Activated naive CD8-positive, alpha-beta T cell treated with anti-CD3 and anti-CD28 coated beads, Interleukin-2, amount 50 U/mL, for 16 hours (primary cell): ENCODE measurements at places on chromosomes 4 and X.

GRCh38 chr4:165010991-165011390, 20.8 kb upstream of the TRIM60 start:
- DNase-seq = no peak

DNA sequence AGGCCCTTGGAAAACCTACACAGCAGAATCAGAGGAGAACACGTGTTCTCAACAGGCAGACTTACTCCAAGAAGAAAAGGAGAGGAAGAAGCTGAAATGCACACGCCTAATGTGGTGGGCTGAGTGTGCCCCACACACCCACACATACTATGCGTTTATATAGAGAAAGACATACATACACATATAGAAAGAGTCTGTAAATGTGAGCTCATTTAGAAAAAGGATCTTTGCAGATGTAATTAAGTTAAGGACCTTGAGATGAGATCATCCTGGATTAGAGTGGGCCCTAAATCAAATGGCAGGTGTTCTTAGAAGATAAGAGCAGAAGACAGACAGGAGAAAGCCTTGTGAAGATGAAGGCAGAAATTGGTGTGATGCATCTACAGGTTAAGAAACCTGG, 87.2 kb upstream of the KLF3 start:
- no peak for DNase-seq

- DNase-seq = no peak
These were observed 2.0 kb upstream of the THAP9 start for GRCh38 chr4:82898322-82899243.

- DNase-seq = no peak
These were observed 47.3 kb upstream of the C1GALT1C1 start for GRCh38 chrX:120677004-120677652.

- no peak for DNase-seq
These were observed 18.4 kb upstream of the FHDC1 start for GRCh38 chr4:152917543-152918395.

DNA sequence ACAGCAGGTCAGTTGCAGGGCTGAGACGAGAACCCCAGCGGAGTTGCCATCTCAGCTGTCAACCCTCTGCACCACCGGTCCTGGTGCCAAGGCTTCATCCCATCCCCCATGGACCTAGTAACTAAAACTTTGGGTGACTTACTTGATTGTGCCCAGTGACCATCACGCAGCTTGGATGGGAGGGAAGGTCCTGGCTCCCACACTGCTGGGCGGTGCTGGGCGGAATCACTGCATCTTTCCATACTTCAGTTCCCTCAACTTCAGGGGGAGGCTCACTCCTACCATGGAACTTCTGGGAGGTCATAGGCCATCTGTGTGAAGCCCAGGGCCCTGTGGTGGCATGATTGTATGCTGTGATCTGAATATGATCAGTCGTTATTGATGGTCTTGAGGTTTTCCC, 26.2 kb upstream of the JAKMIP1 start:
- no peak for DNase-seq

DNA sequence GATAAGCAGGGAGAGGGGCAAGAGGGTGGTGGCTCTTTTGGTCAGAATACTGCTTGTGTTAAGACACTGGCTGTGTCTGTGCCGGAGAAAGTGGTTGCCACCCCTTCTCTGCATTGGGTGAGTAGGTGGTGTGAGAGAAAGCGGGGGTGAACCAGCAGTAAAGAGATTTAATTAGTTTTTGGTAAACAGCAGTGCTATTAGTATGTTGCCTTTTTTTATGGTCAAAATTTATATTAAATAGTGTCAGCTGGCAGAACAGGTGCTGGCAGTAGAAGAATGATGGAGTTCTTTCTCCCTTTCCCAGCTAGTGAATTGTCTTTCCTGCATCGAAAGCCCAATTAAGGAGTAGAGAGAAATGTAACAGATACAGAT, 181.6 kb downstream of the LARP7 start:
- no peak for DNase-seq

- no peak for DNase-seq
These were observed 57.3 kb downstream of the GSTCD start for GRCh38 chr4:105765690-105766407.

GRCh38 chr4:41014158-41014557, 200.2 kb downstream of the APBB2 start:
- DNase-seq = no peak

DNA sequence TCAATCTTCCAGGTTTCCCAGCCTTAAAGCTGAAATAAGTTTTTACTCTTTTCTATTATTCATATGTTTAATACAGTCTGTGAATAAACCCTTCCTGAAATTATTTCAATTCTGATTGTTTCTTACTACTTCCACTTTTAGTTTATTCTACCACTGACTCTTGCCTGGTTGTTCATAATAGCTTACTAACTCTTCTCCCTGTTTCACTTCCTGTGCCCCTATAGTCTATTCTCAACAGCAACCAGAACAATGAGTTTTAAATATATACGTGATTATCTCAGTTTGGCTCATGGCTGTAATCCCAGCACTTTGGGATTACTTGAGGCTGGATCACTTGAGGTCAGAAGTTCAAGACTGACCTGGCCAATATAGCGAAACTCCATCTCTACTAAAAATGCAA, 408.0 kb upstream of the SPOCK3 start:
- DNase-seq = no peak

DNA sequence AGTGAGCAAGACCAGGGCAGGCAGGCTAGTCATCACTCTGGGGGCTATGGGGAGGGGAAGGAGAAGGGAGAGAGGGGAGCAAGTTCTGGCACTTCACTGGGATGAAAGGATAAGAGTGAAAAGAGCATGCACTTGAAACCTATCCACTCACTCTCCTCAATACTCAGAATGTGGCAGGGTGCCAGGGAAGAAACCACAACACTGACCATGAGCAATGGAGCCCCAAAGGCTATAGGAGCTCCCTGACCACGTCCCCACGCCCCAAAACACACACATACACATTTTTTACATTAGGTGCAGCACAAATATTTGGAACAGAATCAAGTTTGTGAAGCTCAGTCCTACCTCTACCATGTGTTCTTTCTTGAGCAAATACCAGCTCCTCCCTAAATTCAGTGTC, 132.2 kb downstream of the IDS start:
- no peak for DNase-seq

DNA sequence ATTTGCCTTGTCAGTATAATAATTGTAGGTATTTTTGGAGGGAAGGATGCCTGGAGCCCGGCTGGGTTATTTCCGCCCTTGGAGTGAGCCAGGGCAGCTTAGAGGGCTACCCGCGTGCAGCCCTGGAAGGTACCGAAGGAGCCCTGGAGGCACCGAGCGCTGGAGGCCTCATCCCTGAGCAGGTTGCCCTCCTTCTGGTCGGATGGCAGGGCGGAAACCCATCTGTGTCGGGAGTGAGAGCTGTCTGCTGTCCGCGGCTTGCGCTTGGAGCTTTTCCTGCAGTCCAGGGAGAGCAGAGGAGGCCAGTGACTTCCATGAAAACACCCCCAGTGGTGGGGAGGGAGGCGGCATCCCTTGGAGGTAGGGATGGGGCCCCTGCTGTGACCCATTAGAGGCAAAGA, 122.1 kb downstream of the TBL1X start:
- no peak for DNase-seq

GRCh38 chrX:112786076-112786475, 54.6 kb downstream of the AMOT start:
- no peak for DNase-seq

DNA sequence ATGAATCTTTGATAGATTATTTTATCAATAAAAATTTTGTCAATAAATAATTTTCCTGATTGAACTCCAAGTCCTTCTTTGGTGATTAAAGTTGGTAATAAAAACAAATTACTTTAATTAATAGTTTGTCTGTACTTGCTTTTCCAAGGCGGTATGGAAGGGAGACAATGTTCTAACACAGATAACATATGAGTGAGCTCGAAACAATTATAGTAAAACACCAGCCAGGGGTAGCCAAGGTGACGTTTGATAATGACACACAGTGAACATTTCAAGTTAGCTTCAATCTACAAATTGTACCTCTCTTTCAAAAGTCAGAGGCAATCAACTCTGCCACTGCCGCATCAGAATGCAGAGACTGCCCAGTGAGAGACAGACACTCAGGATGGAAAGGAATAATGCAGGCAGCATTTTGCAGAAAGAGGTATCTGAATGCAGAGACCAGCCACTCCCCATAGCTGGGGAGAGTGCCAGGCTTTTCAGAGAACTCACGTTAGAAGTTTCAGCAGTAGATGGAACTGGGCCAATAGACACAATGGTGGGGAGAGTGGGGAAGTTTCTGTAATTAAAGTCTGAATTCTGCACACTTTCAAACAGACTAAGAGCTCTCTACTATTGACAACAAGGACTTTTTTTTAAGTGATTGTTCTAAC, 18.1 kb upstream of the ATOH1 start:
- DNase-seq = no peak

DNA sequence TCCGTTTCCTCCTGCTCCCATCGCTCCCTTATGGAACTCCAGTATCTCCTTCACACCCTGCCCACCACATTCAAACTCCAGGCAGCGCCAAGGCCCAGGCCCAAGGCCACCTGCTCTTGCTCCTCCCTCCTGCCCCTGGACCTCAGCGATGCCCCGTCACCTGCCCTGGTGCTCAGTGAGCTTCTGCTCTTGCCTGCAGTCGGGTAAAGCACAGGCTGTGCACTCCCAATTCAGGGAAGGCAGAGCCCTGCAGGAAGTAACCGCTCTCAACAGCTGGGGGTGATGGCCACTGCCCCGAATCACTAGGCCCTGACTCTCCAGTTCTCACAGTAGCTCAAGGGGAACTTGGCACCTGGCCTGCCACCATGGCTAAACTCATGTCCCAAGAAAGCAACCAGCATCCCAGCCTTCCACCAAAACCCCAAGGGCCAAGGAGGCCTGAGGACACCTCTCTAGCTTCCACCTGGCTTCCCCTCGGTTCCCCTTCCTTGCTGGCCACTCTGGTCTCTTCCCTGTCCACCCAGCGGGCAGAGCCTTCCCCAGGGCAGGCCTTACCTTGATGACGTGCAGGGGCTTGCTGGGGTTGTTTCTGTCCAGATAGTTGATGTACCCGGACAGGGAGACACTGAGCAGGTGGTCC, 29.3 kb downstream of the WDR1 start:
- DNase-seq = no peak

DNA sequence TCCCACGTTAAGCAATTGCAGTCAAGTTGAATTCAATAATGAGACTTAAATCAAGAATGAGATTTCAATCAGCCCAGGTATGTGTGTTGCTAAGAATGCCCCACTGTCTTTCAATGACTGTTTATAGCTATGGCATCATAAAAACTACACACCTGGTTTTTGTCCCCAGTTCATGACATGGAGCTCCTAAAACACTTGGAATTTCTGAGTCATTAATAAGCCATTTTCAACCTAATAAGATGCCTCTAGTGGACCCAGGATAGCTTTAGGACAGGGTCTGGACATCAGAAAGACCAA, 72.7 kb upstream of the STS start:
- DNase-seq = no peak

DNA sequence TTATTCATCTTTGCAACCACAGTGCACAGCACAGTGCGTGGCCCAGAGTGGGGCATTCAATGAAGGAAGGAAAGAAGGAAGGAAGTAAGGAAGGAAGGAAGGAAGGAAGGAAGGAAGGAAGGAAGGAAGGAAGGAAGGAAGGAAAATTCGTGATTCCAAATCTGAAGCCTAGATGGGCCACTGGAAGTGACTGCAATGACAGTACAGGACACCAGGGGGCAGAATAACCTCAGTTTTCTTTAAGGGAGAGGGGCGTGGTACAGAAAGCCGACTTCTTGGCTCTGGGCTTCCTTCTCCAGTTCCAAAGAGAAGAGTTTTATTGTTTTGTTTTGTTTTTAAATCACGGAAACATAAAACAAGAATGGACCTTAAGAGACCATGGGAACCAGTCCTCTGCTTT, 47.8 kb downstream of the APLN start:
- DNase-seq = peak; percentile 21

- DNase-seq = no peak
These were observed 238.1 kb downstream of the ARHGAP24 start for GRCh38 chr4:85713005-85713404.

GRCh38 chr4:52665592-52665991, 6.5 kb upstream of the USP46 start:
- no peak for DNase-seq
